ENCODE measurements at places on chromosomes 1 and 21.

- peak; percentile 57 for DNase-seq
Observed at GRCh38 chr21:25512095-25513081, 94.9 kb downstream of the MRPL39 start.

GRCh38 chr1:41713557-41714327 is 205.0 kb downstream of the HIVEP3 start:
- no peak for DNase-seq

DNA sequence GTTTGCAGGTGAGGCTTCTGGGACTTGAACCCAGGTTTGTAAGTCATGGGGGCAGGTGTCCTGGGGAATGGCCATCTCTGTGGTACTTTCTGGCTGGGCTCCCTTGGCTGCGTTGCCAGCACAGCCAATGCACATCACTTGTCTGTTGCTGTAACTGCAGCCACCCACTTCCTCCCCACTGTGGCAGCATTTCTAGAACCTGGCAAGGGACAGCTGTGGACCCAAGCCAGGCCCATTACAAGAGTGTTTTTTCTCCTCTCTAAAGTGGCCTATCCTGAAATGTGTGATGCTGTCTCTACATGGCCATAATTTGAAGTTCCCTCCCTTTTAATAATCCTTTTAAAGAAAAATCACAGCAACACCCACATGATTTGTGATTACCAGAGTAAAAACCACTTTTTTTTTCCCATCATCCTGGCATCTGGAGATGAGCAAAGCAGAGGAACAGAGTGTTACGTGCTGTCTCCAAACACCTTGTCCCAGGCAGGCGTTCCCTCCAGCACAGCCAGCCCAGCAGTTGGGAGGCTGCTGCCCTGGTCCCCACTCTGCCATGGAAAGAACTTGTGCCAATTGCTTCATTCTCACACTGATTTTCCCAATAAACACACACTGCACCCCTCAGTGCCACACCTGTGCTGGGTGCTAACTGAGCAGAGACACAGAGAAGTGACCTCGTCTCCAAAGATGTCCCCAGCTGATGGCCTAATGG is 360.6 kb upstream of the USP24 start:
- DNase-seq = no peak

- DNase-seq = no peak
Observed at GRCh38 chr1:58780411-58780810, 3.4 kb downstream of the JUN start.

- no peak for DNase-seq
Observed at GRCh38 chr1:202349206-202349928, 868 bp downstream of the PPP1R12B start.

- DNase-seq = peak; percentile 55
Observed at GRCh38 chr21:45990741-45991605, 9.4 kb downstream of the COL6A1 start.

Measured in sciatic nerve (tissue), 2 donors.